ENCODE measurements at places on chromosomes 4 and X.

DNA sequence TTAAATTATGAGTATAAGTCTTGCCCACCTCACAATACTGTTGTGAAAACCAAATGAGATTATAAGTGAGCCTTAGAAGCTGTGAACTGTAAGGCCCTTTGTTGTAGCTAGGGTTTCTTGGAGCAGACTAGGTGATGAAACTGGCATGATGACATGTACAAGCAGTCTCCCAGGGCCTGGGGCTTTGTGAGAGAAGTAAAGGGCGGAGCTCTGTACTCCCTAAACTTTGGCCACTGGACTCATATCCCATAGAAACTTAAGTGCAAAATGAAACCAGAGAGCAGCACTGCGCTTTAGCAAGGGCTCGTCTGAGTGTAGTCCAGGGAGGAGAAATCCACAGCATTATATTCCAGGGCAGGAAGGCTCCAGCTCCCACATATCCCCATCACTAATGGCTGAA lies 385.6 kb upstream of the FGF16 start:
- DNase-seq, result no peak

- no peak for DNase-seq
These were observed 1.9 kb downstream of the STK26 start for GRCh38 chrX:132025041-132025440.

GRCh38 chr4:5996641-5997040 lies 21.6 kb downstream of the C4orf50 start:
- no peak for DNase-seq

GRCh38 chr4:7032596-7032995 lies 10.6 kb upstream of the TADA2B start:
- DNase-seq, result no peak

DNA sequence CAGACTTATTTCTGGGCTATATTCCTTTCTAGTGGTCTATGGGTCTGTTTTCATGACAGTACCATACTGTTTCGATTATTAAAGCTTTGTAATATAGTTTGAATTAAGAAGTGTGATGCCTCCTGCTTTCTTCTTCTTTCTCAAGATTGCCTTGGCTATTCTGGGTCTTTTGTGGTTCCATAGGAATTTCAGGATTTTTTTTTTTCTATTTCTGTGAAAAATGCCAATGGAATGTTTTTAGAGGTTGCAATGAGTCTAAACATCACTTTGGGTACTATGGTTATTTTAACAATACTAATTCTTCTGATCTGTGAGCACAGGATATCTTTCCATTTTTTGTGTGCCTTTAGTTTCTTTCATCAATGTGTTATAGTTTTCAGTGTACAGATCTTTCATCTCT lies 204.3 kb upstream of the HCCS start:
- DNase-seq, result no peak

GRCh38 chr4:125704726-125705125 lies 390.0 kb downstream of the FAT4 start:
- DNase-seq, result no peak

DNA sequence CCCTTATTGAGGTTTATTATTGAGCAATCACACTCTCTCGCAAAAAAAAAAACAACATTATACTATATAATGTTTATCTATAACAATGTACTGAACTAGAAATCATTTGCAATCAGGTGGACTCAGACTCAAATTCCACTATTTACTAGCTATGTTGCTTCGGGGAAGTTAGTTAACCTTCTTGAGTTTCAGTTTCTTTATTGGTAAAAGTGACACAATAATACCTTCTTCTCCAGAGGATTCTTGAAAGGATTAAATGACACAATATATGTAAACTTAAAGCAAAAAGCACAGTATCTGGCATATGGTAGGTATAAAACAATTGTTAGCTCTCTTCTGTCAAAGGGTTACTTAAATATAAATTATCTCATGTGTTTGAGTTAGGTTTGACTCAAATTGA lies 31.5 kb upstream of the HDAC8 start:
- no peak for DNase-seq

- DNase-seq, result no peak
These were observed 36.0 kb downstream of the RTL9 start for GRCh38 chrX:110394651-110395050.

- no peak for DNase-seq
These were observed 290.9 kb upstream of the LDB2 start for GRCh38 chr4:17189401-17189720.

- no peak for DNase-seq
These were observed 79.2 kb upstream of the DDIT4L start for GRCh38 chr4:100269446-100269845.

DNA sequence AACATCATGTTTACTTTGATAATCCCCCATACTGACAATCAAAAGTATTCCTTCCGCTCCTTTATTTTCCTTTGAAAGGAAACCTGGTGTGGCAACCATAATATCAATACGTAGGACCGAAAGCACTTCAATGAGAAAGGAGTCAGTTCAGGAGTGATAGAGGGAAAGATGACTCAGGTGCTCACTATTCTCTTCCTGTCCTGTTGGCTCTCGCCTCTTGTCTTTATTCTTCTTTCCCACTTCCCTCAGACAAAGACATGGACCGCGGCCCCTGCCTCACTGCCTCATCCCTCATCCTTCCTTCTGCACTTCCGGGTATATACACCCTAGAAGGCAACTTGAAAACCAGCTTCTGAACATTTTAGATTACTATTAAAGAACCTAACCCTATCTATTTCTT lies 49.8 kb upstream of the TNIP3 start:
- no peak for DNase-seq

- no peak for DNase-seq
These were observed 29.5 kb downstream of the SORBS2 start for GRCh38 chr4:185782523-185782922.

Measured in vagina (tissue), 2 donors.